ENCODE measurements at places on chromosomes 6 and 20.

- DNase-seq: no peak
These were observed 3.1 kb upstream of the MAVS start for GRCh38 chr20:3843490-3843889.

GRCh38 chr20:50271176-50271575 lies 80.5 kb downstream of the CEBPB start:
- no peak for DNase-seq

DNA sequence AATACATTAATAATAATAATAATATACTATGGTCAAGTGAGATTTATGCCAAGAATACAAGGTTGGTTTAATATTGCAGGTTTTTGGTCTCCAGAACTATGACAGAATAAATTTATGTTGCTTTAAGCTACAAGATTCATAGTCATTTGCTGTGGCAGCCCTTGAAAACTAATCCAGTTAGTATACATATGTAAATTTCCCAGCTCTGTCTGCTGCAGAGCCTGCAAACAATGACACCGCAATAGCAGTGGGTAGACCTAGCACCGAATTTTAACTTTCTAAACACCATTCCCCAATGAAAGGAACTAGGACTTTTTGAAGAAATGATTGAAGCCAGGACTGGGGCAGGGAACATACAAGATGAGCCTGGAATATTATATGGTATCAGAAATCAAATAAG lies 647.7 kb upstream of the NRSN1 start:
- no peak for DNase-seq

DNA sequence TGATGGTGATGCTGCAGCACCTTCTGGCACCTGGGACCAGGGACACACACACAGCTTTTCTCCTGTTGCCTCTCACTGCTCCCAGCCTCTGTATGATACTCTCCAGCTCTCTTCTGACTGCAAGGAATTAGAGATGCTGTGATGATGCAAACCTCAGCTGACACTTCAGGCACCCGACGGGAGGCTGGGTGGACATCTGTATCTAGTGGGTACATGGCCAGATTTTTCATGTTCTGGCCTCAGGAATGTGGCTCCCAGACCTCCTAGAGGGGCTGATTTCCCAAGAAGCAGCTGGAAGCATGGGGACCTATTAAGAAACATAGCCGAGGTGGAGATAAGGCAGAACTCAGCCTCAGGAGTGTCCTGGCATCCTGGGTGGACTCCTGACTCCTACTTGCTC lies 6.8 kb upstream of the EPB41L1 start:
- no peak for DNase-seq

- no peak for DNase-seq
These were observed 347.3 kb downstream of the NRN1 start for GRCh38 chr6:5659467-5659866.

DNA sequence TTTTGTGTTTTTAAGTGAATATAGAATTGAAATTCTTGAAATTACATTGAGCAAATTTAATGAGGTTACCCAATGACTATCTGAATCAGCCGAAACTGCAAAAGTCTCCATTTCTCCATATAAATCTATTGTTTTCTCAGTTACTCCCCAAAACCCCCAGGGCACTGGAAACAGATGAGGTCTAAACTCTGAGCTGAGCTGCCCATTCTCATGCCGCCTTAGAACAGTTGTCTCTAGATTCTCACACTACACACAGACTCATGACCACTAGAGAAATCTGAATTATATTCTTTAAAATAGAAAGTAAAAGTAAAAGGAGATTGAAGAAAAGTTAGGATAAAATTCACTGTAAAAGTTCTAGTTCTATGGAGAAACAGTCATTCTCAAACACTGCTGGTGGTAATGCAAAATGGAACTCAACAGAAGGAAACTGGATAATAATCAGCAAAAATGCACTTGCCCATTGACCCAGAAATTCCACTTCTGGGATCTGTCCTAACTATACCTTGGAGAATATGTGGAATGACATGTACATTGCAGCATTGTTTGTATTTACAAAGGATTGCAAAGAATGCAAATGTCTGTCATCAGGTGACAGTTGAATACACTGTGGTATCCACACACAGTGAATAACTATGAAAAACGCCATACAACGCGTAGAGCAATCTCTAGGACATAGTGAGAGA lies 125.5 kb downstream of the IPCEF1 start:
- no peak for DNase-seq

DNA sequence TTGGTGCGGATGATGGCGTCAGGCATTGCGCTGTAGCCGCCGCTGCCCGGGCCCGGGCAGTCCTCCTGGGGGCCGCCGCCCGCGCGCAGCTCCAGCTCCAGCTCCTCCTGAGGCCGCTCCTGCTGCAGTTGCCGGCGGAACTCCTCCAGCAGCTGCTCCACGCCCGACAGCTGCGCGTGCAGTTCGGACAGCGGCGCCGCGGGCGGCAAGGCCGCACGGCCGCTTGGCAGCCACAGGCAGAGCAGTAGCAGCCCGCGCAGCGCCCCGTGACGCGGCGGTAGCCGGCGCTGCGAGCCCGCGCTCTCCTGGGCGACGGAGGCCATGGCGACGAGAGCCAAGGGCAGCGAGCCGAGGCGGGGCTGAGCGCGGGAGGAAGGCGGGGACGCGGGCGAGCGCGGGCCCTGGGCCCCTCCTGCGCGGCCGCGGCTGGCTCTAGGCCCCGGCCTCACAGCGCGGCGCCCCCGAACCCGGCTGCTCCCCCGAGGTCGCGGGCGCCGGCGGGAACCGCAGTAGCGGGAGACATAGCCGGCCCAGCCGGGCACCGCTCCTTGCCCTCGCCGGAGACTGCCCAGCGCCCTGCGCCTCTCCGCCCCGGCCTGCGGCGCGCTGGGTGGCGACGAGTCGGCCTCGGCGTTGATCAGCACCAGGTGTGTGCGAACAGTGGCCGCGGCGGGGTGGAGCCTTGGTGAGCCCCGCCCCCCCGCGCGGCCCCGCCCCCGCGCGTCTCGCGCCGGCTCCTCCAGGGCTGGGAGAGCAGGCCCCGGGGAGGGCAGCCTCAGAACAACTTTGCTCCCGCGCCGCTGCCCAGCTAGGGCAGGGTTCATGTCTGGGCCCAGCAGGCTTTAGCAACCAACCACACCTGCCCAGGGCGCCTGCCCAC lies at the start of gene LRP11:
Gene LRP11 (minus strand): TSS at position 662 of the 880 bp plus-strand sequence. CDS start 339 bp downstream, at position 323.
- DNase-seq: peak; percentile 46

GRCh38 chr6:15363164-15363522 lies 117.3 kb downstream of the JARID2 start:
- DNase-seq: no peak

DNA sequence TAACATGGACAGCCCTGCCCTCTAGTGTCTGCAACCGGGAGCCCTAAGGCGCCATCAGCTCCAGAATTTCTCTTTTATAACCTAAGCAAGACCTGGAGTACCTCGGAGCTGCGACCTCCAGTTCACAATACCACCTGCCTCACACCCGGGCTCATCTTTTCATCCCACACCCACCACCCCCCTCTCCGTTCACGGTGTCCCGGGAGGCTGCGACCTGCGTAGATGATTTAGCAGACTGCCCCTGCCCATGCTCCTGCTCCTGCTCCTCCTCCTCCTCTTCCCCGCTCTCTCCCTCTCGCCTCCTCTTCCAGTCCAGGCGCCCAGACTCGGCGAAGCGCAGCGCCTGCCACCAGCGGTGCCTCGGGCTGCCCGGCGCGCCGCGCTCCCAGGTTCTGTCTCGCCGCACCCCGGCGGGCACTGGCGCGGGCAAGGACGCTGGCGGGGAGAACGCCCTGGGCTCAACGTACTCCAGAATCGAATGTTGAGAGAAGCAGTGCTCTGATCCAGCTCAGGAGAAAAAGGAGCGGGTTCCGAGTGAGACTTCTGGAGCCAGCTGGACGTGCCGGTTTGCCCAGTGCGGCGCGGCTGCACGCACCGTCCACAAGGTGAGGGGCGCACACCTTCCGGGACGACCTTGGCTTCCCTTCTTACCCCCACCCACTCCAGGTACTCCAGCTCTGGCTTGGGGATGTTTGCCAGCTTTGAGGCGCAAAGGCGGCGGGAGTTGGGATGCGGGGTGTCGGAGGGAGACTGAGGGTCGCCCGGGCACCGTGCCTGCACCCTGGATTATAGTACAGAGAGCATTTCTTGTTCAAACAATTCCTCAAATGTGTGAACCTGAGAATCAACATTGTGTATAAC lies at the start of gene HTR1E:
Gene HTR1E (plus strand): TSS at position 310 of the 861 bp plus-strand sequence. CDS start 77,807 bp downstream, outside the sequence.
- no peak for DNase-seq

DNA sequence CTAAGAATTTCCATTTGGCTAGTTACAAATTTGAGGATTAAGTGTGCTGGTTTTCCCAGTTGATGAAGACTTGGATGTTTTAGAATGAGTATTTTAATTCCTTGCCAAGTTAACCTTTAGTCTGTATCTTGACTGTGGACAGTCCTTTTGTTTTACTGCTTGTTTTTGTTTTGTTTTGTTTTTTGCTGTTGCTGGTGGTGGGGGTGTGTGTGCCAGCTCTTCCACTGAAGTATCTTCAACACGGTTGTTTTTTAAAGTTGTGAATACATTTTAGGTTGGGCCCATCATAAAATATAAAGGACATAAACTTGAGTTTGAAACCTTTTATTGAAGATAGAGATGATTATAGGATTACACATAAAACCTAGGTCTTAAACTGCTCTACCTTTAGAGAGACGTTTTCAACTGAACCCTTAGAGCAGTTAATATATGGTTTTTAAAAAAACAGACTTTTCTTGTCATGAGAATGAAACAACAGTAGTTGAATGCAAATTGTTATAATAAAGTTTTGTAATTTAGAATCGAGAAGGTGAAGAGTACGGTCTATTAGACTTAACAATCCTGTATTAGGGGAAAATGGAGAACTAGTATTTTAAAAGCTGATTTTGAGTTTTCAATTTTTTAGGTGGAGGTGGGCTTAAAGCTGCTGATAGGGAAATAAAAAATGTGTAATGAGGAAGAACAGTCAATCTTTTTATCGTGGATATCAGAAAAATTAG lies 4.0 kb downstream of the QKI start:
- no peak for DNase-seq

DNA sequence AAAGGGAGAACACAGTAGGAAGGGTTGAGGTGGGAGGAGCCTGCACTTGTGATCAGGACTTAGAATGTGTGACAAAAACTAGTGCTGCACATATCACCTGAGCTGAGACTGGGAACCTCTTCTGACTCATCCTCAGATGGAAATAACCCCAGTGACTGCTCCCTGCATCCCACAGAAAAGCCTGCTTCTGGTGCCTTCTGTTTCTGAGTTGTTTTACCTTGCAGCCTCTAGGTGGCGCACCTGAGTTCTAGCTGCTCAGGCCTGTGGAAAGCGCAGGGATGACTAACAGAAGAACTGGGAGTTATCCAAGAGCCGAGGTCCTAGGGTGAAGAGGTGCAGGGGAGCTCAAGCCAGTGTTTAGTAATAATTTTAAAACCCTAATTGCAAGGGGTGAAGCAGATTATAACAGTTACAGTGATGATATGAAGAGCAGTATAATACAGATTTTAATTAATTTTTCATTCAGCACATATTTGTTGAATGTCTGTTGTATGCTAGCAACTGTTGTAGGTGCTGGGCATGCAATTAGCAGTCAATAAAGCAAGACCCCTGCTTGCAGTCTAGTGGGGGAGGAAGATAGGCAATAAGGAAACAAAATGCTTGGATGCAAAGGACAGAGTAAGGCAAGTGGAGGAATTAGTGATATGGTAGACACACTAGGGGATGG lies 302.5 kb downstream of the DHX35 start:
- DNase-seq: no peak

- DNase-seq: no peak
These were observed 94.7 kb upstream of the QKI start for GRCh38 chr6:163319609-163320366.

GRCh38 chr6:22049002-22049401 lies 247.8 kb downstream of the PRL start:
- no peak for DNase-seq

DNA sequence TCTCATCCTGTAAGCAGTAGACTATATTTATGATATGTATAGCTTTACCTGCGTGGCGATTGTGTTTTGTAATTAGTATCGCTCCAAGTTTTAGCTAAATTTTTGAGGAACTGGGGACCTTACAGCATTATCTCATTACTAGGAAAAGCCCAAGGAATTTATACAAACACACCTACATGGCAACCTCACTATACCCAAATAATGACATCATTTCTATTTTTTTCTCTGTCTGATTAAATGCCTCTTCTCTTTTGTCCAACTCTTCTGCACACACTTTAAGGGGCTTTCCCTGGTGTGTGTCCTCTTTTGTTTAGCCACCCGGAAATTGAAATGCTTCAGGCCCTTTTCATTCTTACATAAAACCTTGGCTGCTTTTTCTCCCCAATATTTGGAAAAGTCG lies 82.9 kb upstream of the EXOC2 start:
- no peak for DNase-seq

GRCh38 chr6:159074120-159074684 lies 29.4 kb upstream of the TAGAP start:
- no peak for DNase-seq

- DNase-seq: no peak
These were observed 101.9 kb downstream of the NFATC2 start for GRCh38 chr20:51440589-51440988.

DNA sequence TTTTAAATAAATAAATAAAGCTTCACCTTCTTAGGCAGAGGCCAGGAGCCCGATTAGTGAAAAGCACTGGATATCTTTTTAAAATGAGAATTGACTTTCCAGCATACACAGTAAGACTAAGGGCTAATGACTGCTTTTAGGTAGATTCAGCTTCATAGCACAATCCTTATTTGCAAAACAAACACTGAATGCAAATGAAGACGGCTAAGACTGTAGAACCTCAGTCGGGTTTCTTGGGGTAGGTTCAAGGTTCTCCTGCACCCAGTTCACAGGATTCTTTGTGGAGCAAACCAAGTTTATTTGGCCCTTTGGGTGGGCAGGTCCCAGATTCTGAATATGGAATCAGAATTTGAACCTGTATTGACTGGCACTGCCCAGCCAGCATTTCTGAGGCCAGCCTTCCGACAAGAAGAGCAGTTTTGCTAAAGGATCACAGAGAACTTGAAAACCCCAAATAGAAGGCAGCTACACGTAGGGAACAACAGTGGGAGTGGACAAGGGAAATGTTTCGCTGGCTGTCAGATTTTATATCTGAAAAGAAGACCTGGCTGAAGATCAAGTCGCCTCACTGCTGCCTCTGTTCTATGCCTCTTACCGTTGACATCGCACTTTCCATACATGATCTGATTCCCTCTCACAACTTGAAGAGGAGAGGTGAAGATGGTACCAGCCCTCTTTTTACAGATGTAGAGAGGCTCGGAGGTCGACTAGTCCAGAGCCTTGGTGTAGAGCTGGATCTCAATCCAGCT lies 8.2 kb downstream of the TRERF1 start:
- DNase-seq: no peak

All from stimulated activated CD8-positive, alpha-beta memory T cell treated with anti-CD3 and anti-CD28 coated beads, Interleukin-15, amount 100 ng/mL, for 1 hour (primary cell).